ENCODE measurements at places on chromosomes 12 and 14.

DNA sequence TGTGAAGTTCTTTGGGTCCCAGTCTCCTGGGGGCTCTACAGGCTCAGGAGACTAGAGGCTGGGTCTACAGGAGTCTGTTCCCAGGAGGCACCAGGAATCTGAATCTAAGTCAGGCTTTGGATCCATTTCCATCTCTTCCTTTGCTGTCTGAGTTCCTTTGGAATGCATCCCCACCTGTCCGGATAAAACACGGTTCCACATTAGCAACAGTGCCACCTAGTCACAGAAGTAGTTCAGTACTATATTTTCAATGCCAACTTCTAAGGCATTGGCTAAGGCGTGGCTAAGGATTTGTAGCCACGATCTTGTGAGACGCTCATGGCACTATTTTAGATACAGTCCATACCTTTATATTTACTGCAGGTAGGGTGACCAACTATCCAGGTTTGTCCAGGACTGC lies 15.1 kb downstream of the ZC2HC1C start:
- DNase-seq: no peak

DNA sequence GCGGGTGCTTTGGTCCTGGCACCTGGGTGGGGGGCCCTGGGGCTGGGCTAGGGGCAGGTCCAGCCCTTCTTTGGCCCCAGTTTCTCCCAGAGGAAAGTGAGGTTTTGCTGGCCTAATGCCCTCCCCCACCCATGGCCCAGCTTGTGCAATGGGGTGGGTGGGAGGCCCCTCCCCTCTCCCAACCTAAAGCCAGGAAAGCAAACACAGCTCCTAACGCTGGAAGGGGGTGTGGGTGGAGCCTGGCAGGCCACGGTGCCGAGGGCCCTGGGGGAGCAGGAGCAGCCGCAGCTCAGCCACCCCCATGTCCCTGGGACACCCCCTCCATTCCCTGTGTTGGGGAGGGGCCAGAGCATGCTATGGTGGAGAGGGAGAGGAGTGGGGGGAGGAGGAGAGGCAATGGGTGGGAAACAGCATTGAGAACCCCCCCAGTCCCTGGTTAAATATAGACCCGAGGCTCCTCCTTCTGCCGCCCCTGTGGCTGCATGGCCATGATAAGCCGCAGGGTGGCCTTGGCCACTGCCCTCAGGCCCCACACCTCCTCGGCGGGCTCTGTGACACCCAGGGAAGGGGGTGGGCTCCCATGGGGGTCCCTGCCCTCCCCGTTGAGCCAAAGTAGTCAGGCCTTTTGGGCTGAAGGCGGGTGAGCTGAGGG lies 4.7 kb downstream of the EXOC3L4 start:
- DNase-seq: no peak

GRCh38 chr12:94594443-94594825 lies 55.9 kb downstream of the TMCC3 start:
- DNase-seq: no peak

- DNase-seq: no peak
These were observed at the start of gene FBLN5 for GRCh38 chr14:91947475-91948184. FBLN5 (minus strand) TSS chr14:91947694; CDS start chr14:91947229, 465 bp downstream.

- DNase-seq: no peak
These were observed 98.5 kb downstream of the PHLDA1 start for GRCh38 chr12:75933101-75933500.

DNA sequence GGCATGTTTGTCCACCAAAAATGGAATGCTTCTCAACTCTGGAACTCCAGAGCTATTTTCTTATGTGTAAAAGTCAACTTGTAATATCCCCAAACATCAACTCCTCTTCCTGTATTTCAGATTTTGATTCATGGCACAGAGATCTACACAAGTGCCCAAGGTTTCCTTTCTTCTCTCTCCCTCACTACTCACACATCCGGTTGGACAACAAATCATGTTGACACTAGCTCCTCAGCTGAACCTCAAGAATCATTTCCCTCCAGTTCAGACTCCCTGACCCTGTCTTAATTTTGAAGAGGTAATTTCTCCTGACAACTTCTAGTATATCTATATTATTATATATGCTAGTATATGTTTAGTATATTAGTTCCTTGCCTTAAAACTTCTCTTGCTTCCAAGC lies 485.4 kb upstream of the CCDC196 start:
- no peak for DNase-seq

- no peak for DNase-seq
These were observed 168.6 kb downstream of the ALX1 start for GRCh38 chr12:85448548-85449139.

DNA sequence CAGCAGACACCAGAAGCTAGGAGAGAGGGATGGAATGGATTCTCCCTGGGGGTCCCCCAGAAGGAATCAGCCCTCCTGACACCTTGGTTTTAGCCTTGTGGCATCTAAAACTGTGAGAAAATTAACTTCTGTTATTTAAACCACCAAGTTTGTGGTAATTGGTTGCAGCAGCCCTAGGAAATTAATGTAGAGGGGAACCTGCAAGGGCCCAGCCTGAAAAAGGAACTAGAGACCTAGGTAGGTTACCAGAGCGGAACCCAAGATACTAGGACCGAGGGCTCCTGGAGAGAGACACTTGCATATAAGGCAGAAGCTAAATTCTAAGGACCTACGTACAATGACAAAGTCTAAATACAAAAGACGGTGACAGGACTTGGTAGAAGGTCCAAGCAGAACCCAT lies 8.1 kb upstream of the DENND5B start:
- DNase-seq: no peak

DNA sequence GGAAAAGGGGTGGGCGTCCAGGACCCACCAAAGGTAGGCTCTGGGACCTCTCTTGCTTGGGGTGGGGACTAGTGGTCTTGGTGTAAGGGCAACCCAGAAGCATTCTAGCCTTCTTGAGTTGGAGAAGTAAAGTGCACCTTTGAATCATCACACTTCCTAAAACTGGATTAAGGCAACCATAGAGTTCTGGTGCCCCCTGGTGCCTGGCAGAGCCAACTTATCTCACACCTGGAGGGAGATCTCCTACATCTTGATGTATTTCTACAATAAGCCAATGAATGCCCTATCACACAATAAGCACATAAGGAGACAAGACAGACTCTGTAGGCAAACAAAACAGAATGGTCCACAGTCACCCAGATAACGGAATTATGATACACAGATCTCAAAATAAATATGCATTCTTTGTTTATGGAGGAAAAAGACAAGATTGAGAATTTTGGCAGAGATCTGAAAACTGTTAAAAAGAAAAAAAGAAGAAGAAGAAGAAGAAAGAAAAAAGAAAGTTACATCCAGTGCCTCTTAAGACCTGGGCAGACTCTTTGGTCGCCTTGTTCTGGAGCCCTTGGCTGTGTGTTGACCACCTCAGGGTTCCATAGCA lies 95.9 kb upstream of the PPP2R5C start:
- DNase-seq: no peak

GRCh38 chr12:13126494-13126893 lies 23.0 kb upstream of the GSG1 start:
- no peak for DNase-seq

GRCh38 chr12:109731806-109732205 lies 18.2 kb downstream of the FAM222A start:
- DNase-seq: no peak

GRCh38 chr12:39173726-39174125 lies 268.3 kb upstream of the CPNE8 start:
- no peak for DNase-seq

- DNase-seq: no peak
These were observed 234.9 kb downstream of the SUDS3 start for GRCh38 chr12:118611295-118611694.

DNA sequence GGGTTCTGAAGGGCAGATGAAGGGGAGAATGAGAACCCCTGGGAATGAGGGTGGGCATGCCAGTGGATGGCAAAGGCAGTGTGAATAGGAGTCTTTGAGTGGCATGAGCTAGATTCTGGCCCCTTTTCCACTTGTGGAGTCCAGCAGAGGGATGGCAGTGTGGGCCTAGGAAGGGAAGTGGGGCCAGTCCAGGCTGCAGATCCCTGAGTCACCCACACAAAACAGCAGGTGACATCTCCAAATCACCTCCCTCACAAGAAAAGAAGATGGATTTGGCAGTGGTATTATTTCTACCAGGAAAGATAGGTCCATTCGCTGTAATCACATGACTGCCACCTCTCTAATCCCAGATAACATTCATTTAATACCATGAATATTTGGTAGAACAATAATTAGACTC lies 151.3 kb downstream of the TTC7B start:
- DNase-seq: no peak

GRCh38 chr12:54058128-54058768 lies 4.6 kb downstream of the HOXC4 start:
- no peak for DNase-seq

GRCh38 chr14:84112589-84112988 lies 1417.4 kb upstream of the FLRT2 start:
- no peak for DNase-seq

DNA sequence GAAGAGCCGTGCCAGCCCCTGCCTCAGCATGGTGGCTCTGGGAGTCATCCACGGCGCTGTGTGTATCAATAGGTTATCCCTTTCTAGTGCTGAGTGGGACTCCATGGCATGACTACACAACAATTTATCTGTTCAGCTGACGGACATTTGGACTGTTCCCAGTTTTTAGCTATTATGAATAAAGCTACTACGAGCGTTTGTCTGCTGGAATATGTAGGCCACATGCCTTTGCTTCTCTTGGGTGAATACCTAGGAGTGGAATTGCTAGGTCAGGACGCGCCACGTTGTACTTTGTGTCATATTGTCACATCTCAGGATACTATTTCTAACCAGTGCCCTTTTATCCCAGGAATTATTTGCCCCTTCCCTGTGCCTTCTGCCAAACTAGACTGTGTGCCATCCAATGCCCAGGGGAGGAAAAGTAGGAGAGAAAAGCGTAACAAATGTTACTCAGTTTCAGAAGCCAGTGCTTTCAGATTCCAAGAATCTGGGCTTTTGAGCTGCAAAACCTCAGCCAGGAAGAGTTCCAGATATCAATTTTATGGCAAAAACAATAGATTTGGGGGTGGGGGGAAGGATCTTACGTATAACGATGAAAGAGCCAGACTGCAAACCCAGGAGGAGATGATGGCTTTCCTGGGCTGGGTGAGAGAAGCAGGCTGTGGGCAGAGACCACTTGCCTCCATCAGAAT lies 62.5 kb upstream of the NCOR2 start:
- DNase-seq: no peak

DNA sequence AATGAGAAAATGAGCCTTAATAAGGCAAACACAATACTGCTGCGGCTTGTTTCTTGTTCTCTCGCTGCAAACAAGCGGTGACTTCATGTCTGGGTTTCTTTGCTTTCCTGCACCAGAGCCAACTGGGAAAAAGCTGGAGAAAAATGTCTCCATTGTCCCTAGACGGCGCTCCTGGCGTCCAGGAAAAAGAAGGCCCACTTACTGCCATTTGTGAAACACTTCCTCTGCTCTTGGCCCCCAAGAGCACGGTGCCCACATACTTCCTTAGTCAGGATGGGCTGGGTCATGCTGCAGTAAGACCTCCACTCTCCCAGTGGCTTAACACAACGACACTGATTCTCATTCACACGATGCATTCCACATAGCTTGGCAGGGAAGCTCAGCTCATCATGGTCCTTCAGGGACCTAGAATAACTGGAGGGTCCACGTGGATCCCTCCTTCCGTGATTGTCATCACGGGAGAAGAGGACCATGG lies 86.0 kb upstream of the BCL11B start:
- no peak for DNase-seq

DNA sequence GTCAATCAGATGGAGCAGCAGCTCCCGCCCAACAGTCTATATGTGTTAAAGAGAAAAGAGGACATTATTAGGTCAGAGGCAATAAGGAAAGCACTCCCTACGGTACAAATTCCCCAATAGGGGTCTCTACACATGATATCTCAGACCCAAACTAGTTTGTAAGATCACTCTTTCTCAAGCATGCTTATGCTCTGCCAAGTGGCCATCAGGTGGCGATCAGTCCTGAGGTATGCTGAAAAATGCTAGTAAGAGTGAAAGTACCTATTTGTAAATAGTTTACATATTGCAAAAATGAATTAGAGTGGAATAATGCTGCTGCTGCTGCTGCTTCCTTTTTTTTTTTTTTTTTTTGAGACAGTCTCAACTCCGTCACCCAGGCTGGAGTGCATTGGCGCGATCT lies 61.0 kb downstream of the CPM start:
- DNase-seq: no peak

DNA sequence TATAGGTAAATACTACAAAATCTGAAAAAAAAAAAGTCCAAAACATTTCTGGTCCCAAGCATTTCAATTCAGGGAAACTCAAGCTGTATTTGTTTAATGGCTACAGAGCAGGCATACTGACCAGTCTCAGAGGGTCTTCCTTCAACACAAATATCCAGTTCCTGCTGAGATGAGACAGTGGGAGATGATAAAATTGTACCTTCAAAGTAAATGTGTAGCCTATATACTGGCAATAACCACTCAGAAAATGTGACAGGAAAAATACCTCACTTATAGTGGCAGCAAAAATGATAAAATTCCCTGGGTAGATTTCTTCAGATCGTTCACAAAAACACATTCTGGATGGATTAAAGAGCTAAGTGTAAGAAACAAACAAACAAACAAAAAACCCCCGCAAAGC lies 102.0 kb upstream of the FUT8 start:
- no peak for DNase-seq

GRCh38 chr14:44149597-44149996 lies 357.5 kb downstream of the FSCB start:
- DNase-seq: no peak

DNA sequence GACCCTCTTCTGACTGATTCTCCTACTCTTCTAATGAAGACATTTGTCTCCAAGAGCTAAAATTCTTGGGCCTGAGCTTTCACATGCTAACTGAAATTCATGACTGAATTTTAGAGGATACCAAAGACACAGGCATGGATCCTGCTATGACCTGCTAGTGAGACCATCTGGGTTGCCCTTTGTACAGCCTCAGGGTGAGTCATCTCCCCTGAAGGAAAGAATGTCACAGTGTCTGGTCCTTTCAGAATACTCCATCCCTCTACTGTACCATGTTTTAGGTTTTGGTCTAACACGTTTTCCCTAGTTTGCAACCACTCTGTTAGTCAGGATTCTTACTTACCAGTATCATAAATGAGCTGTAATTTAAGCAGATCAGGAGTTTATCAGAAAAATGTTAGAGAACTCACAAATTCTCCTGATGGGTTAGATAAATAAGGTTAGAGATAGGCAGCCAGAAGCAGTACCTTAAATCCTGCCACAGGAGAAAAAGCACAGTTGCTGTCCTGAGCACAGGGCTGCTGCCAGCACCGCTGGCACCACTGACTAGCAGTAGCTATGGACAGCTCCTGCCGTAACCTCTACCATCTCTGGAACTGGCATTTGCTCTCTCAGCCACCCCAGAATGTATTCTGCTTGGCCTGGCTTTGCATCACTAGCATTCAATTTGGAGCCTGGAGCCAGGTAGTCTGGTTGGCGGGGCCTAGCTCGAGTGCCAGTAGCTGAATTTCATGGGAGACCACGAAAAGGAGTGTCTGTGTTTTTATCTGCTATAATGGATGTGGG lies 127.6 kb downstream of the ANO6 start:
- DNase-seq: no peak

GRCh38 chr14:67846029-67846610 lies 26.5 kb downstream of the RAD51B start:
- DNase-seq: no peak

DNA sequence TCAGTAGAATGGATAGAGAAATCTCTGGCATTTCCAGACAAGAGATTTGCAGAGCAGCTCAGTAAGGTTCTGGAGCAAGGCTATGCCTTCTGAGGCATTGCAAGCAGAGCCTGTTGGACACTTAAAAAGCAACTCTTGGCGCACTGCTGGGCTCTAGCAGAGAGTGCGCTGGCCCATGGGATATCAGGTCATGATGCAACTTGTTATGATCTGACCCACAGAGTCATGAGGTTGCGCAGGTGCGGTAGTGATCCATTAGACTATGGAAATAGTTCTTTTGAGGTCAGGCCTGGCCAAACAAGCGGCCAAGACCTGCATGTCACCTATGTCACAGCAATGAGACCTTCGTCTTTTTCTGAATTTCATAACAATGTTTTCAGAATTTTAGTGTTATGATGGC lies 168.6 kb downstream of the TMTC3 start:
- no peak for DNase-seq
